Stimulated activated CD8-positive, alpha-beta memory T cell treated with anti-CD3 and anti-CD28 coated beads, Interleukin-4, amount 100 ng/mL, for 1 hour (primary cell): ENCODE measurements at places on chromosomes 1 and 21.

DNA sequence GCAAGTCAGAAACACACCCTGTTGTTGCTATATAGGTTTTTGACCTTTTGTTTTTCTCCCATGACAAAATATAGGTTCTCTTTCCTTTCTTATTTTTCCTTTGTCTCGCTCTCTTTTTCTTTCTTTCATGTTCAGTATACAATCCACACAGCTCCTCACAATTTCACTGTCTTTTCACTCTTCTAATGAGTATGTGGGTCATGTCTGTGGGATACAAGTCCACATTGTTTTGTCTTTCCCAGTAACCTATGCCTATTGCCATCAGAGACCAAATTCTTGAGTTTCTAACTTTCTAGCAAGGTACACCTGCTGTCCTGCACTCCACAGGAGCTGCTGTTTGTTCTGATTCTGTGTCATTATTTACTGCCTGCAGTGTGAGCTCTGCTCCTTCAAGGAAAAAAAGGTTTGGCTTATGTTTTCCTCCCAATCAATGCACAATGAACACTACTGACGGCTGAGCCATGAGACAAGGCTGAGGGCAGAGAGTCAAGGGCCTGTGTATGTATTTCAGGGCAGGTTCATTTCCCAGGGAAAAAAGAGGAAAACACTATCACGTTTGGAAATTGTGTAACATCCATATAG is 453.8 kb downstream of the NEGR1 start:
- no peak for DNase-seq

GRCh38 chr1:57788313-57788712 is 364.5 kb upstream of the DAB1 start:
- no peak for DNase-seq

DNA sequence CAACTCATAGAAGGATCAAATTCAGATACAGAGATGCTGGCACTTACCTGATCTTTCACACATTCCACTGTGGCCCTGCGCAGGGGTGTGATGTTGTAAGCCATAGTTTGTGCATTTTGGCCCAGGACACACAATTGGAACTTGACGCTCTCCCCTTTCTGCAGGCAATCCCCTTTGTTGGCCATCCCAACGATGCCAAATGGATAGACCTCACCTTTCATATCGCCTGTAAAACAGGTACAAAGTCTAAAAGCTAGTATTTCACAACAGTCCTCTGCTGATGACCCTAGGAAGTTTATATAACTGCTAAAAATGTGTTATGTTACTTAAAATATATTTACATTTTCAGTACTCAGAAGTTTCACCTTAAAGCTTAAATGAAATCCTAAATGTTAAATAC is 3.9 kb upstream of the NRAS start:
- DNase-seq = no peak

DNA sequence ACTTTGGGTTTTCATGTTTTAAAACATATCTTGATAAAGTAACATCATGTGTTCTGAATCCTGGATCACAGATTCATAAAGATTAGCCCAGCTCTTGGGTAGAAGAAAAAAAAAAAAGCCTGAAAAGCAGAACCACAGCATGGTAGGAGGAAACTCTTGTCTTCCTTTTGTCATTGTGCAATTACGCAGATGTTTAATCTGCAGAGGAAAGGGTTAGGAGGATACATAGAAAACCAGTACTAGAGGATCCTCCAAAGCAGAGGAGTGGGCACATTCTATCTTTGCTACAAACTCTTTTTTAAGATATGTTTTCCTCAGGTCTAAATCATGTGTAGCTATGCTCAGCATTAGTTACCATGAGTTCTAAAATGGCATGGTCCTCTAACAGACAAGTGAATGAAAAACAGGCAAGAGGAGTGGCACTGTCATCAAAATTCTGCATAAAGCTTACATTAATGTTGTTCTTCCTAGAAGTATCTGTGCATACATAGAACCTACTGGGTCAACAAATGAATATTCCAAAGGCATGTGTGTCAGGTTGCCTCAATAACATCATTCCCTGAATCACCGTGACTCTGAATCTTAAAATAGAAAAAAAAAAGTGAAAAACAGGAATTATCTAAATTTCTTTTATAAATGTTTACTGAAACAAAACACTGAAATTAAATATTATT is 107.0 kb downstream of the NME7 start:
- no peak for DNase-seq

DNA sequence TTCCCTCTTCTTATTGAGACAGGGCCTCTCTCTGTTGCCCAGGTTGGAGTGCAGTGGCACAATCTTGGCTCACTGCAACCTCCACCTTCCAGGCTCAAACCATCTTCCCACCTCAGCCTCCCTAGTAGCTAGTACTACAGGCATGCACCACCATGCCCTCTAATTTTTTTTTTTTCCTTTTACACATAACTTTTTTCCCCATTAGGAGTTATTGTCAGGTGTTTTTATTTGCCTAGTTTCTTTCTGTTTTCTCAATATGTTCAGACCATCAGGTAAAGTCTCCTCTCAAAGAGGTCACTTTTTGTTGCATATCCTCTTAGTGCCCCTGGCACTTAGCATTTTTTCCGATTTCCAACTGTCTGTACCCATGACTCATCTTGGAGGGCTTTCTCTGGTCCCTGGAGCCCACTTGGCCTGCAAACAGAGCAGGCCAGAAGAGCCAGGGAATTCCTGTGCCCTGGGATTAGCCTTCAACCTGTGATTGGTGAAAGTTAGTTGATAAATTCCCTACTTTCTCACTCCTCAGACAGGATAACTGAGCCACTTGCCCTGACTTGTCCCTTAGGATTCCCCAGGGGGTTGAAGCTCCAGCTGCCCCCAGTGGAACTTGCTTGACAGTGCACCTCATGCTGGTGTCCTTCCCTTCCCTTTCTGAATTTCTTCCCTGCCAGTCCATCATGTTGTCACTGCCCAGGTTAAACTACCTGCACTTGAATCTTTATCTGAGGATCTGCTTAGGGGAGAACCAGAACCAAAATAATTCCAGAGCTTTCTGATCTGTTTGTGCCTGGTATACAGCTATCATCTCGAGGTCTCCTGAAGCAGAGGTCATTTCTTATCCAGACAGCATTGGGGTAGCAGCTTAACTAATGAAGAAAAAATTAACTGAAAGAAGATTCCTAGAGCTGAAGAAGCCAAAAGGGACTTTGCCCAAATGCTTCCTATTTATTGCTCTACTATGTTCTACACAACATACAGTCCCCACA is 2.4 kb downstream of the NTPCR start:
- no peak for DNase-seq

GRCh38 chr1:187909382-187909781 is 1080.6 kb downstream of the PLA2G4A start:
- DNase-seq = no peak

DNA sequence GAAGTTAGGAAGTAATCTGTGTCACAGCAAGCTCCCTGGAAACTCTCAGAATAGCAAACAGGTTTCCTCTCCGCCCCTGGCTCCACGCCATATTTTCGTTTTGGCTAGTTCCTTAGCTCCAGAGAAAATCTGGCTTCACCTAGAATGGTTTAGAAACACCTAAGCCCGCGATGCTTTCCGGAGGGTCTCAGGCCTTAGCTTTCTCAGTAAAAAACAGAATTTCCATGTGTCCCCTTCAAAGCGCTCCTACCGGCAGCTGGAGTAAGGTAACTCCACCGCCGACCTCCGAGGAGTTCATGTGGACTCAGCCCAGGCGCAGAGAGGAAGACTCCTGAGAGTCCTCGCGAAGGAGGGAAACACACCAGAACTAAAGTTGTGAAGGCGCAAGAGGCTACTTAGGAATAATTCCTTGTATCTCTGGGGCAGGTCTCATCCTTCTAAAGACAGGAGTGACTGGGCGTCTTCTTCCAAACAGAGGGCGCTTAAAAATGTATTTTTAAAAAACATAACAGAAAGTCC is 406 bp downstream of the KIAA0040 start:
- DNase-seq = no peak

GRCh38 chr1:186240436-186240835 is 134.6 kb downstream of the TPR start:
- DNase-seq = no peak
